Right renal cortex interstitium (tissue), 3 donors: ENCODE measurements at places on chromosomes 5 and 9. TPM values are rescaled to one million over a fixed set of nuclear protein-coding genes. Genes with fewer than 3 reads are reported as not detected.

GRCh38 chr5:139814704-139815280 is 19.2 kb downstream of the PSD2 start:
- DNase-seq, result no peak

ARID3C gene
- polyA plus RNA-seq, result not detected

DNA sequence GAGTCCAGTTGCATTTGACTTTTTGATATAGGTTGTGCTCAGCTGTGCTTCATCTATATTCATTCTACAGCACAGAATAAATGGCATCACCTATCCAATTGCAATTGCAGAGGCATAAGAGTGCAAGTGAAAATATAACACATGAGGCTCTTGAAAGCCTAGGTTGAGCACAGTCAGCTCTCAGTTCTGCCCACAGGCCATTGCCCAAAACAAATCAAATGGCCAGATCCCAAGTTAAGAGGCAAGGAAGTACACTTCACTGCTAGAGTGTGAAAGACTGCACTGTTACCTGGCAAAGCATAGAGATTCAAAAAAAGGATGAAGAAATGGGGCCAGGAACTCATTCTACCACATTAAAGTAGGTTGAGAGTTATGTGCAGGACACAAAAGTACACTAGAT is 305.5 kb upstream of the SEMA6A start:
- DNase-seq, result no peak

PCDHGB5 gene
- polyA plus RNA-seq, result 7.8 TPM

GRCh38 chr5:10310066-10310779 is 2.5 kb upstream of the CMBL start:
- no peak for DNase-seq

RORB gene
- 0.14 TPM for polyA plus RNA-seq

DNA sequence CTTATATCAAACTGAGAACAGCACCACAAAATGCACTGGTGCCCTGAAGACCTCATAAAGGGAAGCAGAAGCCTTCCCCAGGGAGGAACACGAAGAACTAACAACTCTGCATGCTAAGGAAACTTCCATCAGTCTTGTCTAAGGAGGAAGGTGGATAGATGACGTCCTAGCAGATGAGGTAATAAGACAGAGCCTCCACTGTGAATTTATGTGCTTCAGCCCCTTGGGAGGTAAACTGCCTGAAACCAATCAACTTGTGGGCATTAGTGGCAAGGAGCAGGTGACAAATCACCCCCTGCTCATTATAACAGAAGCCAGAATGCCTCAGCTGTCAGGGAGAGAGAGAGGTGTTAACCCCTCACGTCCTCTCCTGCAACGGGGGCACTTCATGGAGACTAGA is 48.9 kb upstream of the SPIN1 start:
- no peak for DNase-seq

CTXN3 gene
- polyA plus RNA-seq, result not detected

PCBD2 gene
- polyA plus RNA-seq, result 10.4 TPM

- DNase-seq, result no peak
Observed at GRCh38 chr9:31023847-31024246, 1360.6 kb upstream of the ACO1 start.

DNA sequence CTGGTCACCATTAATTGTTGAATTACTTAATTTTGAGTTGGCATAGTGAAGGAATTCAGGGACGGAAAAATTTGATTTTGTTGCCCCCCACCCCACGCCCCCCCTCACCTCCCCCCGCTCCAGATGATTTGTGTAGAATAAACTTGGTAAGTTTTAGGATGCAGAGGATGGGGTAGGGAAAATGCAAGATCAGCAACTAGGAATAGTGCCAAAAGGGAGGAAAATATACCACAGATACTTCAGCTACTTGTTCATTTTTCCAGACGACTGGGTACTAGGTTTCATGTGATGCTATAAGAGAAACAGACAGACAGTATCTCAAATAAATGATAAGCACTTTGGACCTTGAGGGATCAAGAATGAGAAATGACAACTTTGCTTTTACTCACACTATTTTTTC is 862.2 kb upstream of the SEMA6A start:
- no peak for DNase-seq

IL33 gene
- polyA plus RNA-seq, result 8.9 TPM

GRCh38 chr5:116068028-116068632 is 16.7 kb upstream of the COMMD10 start:
- DNase-seq, result peak; percentile 33

NPR3 gene
- 19.7 TPM for polyA plus RNA-seq

- no peak for DNase-seq
Observed at GRCh38 chr5:178353461-178353860, 120.9 kb upstream of the PHYKPL start.

- no peak for DNase-seq
Observed at GRCh38 chr5:148791334-148791667, 35.1 kb upstream of the ADRB2 start.

GRCh38 chr5:62029303-62029702 is 276.7 kb upstream of the KIF2A start:
- DNase-seq, result no peak

PTGS1 gene
- 5.4 TPM for polyA plus RNA-seq

FOXD4L6 gene
- not detected for polyA plus RNA-seq

ASS1 gene
- 385 TPM for polyA plus RNA-seq

GRCh38 chr5:103454770-103455169 is 107.8 kb downstream of the NUDT12 start:
- DNase-seq, result no peak
